ENCODE measurements at places on chromosomes 11 and 22.

GRCh38 chr11:134048028-134048427 lies 20.8 kb upstream of the JAM3 start:
- no peak for DNase-seq

GRCh38 chr11:119027561-119028345 lies 2.9 kb downstream of the SLC37A4 start:
- DNase-seq, result no peak

- DNase-seq, result no peak
Observed at GRCh38 chr11:37177721-37178120, 579.7 kb upstream of the RAG2 start.

DNA sequence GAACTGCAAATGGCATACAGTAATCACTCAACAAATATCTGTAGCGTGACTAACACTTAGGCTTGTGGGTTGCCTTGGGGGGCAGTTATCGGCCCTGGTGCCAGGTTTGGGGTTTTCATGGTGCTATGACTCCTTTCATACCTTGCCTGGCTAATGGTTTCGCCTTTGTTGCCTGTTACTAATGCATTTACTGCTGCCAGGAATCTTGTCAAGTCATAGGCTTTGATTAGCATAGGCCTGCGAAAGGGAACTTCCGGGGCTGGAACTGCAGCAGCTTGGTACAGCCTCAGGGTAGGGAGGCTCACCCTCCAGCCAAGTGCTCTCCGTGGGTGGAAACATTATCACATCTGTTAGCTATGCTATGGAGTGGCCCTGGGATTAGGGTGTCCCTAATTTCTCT lies 13.2 kb downstream of the SLC25A18 start:
- DNase-seq, result no peak

GRCh38 chr22:31286360-31287255 lies 5.7 kb downstream of the PIK3IP1 start:
- DNase-seq, result peak; percentile 44

DNA sequence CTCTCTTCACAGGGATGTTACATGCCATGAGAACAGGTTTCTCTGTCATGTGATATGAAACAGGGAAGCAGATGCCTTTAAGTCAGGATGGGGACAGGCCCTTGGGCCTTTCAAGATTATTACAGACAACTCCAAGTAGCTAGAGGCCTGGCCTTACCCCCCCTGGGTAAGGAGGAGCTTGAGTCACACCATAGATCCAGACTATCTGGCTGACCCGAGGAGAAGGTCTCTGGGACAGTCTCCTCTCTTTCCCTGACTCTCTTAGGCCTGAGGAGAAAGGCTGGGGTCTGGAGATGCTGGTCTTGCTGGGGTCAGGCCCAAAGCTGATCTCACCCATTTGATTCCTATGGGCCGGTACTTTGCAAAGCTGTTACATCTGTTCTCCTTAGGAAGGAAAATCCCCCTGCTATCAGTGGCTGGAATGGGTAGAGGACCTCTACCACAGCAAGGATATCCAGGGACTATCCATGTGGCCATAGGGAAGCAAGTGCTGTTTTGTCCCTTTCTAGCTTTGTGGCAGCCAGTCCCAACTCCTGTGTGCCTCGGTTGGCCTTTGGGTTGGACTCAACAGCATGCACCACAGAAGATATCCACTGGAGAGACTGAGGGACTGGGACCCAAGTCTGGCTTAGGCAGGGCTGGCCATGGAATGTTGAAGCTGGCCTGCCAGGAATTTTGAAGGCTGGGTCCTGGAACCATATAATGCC lies 25.2 kb downstream of the RELT start:
- no peak for DNase-seq

- no peak for DNase-seq
Observed at GRCh38 chr11:47425611-47426010, 628 bp downstream of the PSMC3 start.

DNA sequence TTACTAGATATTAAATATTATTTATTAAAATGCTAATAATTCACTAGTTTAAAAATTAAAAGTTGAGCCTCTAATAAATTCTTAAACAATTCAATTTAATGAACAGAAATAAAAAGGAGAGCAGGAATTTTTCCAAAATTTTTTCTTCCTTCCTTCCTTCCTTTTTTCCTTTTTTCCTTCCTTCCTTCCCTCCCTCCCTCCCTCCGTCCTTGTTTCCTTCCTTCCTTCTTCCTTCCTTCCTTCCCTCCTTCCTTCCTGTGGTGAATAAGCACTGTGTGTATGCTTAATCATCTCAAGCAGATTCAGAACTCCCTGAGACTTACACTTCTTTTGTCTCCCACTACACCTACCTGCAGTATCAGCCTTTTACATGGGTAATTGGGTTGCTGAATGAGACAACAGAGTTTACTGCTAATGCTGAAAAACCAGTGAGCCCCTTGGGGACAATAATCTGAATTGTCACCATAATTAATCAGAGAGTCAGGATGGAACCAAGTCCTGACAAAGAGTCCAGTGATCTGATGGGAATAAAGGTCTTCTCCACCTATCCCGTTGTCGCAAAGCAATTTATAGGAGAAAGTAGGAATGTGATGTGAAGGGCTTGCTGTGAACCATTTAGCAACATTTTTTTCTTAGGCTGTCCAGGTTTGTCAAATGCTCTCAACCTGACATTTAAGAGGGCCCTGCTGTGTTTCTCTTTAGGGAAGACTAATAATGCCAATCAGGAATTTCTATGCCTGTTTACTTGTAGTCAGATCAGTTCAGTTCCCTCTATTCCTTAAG lies 58.1 kb upstream of the CEP295 start:
- no peak for DNase-seq

- DNase-seq, result no peak
Observed at GRCh38 chr11:70782401-70782913, 384.1 kb downstream of the CTTN start.

DNA sequence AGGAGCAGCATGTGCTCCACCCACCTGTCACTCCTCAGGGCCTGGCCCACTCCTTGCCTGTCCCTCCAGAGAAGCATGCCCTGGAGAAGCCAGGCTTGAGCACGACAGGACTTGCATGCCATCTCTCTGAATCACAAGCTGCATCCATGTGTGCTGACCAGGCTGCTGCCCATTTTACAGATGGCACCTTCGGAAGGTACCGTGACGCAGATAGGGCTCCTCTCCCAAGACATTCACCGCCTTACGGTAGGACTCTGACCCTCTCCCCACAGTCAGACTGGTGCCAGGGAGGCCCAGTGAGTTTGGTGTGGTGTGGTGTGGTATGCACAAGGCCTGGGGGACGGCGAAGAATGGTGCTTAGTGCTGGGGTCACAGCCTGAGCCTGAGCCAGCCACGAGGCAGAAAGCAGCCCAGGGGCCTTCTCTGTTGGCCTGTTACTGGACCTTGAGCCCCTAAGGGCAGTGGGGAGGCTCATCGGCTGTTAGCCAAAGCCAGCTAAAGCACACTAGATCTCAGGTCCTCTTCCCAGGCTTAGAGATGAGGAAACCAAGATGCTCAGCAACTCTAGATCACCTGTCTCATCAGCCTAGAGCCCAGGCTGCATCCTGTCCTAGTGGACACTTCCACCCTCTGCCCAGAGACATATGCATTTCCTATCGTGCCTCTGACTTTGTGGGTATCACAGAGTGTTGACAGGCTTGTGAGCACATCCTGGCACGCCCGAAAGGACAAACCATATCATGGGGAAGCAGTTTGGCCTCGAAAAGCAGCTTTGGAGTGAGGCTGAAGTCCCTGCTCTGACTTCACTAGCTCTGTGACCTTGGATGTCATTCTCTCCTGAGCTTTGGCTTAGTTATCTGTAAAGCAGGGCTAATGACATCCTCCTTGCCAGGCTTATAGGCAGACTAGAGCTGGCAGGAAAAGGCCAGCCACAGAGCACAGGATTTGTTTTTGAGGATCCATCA lies 17.8 kb downstream of the CYB5R2 start:
- no peak for DNase-seq

DNA sequence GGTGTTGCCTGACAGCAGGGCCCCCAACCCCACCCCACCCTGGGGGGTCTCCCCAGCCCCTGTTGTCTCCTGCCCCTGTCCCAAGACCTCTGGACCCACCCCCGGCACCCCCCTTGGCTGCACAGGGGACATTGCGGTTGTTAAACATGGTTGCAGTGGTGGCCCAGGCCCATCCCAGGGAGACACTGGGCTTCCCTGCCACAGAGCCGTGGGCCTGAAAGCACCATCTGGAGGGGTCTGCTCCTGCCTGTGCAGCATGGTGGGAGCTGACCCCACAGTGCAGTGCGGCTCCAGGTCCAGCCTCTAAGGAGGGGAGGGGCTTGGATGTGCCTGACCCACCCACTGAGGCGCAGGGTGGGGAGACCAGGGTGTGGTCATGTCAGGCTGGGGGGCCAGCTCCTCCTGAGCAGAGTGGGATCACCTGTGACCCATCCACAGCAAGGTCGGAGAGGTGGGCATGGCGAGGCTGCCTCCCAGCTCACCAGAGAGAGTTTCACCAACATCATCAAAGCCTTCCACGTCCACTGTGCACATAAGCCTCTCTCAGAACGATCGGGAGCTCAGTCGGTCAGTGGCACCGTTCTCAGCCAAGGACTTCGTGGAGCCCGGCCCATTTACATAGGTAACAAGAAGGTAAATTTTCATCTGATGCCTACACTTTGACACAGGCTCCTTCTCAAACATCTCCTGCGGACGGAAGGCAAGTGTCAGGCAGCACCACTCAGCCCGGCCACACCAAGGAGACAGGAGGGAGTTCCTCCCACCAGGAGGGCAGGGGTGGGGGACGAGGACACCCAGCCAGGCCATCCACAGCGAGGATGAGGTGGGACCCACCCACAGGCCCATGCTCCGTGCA lies 201.1 kb downstream of the BRD1 start:
- DNase-seq, result no peak

- no peak for DNase-seq
Observed at GRCh38 chr11:127926721-127927120, 660.6 kb downstream of the ETS1 start.

- no peak for DNase-seq
Observed at GRCh38 chr22:25827415-25827814, 85.4 kb downstream of the MYO18B start.

DNA sequence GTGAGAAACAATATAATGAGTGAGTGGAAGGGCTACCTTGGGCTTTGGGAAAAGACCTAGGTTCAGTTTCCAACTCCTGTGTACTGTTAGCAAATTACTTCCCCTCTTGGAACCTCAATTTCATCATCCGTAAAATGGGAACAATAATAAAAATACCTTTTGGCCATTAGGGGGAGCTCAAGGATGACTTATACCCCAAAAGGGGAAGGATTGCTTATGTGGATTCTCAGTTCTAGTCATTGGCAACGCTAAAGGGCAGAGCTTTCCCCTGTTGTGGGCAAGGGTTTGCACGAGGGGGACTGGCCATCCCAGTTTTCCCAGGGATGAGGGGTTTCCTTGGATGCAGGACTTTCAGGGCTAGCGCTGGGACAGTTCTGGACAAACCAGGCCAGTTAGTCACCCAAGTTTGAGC lies 3.1 kb upstream of the COMMD9 start:
- DNase-seq, result no peak

Data from stimulated activated CD4-positive, alpha-beta T cell treated with anti-CD3 and anti-CD28 coated beads, Interleukin-2, amount 100 ng/mL, for 24 hours (primary cell).